ENCODE measurements at places on chromosomes 4 and X. TPM values are rescaled to one million over a fixed set of nuclear protein-coding genes. Genes with fewer than 3 reads are reported as not detected.

SLC30A9 gene
- total RNA-seq: 57.1 TPM

WNK3 gene
- total RNA-seq: 21.0 TPM

PNMA5 gene
- 0.89 TPM for total RNA-seq

DNA sequence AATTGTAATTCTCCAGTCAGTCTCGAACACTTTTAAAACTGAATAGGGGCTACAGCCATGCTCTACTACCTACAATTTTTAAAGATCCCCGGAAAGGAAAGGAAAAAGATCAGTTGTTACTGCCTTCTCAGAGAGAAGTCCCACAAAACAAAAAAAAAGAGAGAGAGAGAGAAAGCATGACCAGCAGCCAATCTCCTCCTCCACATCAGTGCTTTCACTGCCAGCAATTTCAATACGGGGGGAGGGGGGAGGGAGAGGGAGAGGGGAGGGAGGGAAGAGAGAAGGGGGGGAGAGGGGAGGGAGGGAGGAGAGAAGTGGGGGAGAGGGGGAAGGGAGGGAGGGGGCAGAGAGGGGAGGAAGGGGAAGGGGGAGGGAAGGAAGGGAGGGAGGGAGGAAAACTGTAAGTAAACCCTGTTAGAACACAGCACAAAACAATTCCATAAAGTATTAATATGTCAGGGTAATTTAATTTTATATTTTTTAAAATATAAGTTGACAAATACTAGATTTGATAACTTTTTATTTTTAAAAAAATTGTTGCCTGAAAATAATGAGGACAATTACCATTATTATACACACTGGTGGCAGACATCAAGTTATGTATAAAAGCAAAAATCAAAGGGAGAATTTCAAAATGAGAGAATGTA lies 108.0 kb downstream of the LRBA start:
- ATAC-seq: no peak

- peak; percentile 86 for ATAC-seq
Measured at GRCh38 chr4:1512738-1513660, 106.8 kb upstream of the NKX1-1 start.

- peak; percentile 89 for ATAC-seq
Measured at GRCh38 chr4:12852338-12853307, 631.5 kb downstream of the RAB28 start.

GRCh38 chr4:6172093-6172926 lies 28.0 kb downstream of the JAKMIP1 start:
- ATAC-seq: no peak

Measured in motor neuron (in vitro differentiated cells).